AG09309 (cell line): ENCODE measurements at places on chromosomes 3 and 15.

DNA sequence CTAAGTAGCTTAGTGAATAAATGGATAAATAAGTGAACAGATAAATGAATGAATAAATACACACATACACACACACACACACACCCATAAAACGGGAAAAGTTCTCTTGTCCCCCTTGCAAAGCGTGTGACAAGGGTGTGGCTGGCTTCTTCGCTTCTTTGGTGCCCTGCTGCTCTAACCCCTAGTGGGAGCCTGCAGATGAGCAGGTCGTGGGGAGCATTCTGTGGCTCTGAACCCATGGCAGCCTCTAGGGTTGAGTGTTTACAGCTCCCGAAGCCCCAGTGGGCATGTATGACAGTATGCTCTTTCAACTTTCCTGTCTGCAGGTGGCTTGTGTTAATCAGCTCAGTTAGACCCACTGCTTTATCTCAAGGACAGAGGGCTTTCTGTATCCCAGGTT, 582.3 kb downstream of the EDEM1 start:
- DNase-seq, result no peak

DNA sequence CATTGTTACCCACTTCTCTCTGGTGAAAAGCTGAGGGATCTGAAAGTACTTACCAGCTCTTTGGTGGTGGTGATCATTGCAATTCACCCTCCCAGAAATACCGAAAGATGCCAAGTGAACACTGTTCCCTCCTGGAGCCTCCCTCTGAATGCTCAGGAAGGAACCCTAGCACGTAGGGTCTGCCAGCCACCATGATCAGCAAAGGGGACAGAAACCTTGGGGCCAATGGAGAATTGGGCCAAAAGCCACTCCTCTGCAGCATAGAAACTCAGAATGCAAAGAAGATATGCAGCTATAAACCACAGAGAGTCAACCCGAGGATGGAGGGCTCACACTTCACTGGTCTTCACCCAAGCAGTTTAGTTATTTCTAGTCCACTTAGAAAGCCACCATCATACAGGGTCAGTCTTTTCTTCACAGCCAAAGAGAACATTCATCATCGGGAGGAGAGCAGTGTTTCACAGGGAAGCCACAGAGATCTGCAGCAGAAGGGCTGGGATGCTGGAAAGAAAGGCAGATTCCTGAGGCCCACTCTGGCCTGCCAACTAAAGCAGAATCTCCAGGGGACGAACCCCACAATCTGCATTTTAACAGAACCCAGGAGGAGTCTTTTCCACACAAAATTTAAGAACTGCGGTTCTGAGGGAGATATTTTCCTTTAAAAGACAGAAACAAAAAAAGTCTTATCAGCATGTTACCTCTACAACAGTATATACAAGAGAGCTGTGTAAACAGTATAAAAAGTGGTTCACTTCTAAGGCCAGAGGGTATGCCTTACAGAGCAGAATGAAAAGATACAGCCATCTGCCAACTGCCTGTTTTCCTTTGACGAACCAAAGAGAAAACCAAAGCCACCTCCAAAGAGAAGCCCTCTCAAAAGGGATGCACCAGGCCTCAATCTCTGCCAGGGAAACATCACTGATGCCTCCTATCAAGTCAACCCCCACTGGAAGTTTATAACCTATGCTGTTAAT, 11.3 kb downstream of the TBC1D2B start:
- no peak for DNase-seq

GRCh38 chr3:133548090-133548489, 25.4 kb upstream of the CDV3 start:
- DNase-seq, result no peak

DNA sequence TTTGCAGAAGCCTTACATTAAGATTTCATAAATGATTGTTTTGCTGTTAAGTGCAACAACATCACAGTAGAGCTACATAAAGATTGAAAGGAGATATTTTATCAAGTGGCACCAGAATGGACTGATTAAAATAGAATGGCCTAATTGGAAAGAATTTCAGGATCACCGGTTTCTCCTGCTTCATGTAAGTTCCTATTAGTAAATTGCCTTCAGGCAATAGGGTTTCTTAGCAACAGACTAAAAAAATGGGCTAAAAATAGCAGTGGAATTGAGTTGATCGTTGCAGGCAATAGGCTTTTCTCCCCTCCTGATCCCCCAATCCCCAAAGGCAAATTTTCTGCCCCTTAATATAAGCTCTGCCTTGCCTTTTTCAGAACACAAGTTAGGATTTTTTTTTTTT, 917 bp downstream of the LNP1 start:
- peak; percentile 25 for DNase-seq

DNA sequence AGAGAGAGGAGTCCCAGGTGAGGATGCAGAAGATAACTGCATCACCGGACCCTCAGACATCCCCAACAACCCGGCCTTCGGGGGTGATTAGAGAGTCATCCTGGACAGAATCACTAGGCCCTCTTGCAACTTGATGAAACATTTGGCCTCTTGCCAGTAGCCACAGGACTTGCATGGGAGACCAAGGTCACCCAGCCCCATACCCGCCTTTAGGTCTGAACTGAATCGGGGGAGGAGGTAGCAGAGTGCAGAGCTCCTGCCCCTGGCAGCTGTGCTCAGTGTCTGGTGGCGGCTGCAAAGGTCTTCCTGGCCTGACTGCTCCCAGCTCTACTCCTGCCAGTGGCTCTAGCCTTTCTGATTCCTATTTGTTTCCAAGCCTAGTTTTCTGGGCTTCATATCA, 12.4 kb downstream of the PIF1 start:
- DNase-seq, result no peak

DNA sequence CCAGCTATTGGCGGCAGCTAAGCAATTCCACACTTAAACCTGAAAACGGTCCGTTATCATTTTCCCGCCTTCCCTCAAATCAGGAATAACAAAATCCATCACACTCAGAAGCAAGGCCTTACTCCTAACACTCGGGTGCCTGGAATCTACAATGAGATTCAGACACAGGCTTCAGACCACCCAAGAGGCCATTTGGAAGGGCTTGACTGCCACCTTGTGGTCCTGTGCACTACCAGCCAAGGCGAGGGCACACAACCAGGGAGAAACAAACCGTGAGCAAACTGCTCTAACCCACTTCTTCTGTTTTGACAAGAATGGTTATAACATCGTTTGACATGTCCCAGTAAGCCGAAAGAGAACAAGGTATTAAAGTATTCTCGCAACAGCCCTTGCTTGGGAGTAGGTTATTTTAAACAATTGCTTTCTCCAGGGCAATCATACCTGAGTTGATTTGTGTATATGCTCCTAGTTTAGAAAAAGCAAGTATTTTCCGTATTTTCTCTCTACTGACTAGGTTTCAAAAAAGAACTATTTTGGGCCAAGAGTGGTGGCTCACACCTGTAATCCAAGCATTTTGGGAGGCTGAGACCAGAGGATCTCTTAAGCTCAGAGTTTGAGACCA, 40.1 kb upstream of the TAFA4 start:
- DNase-seq, result peak; percentile 21

DNA sequence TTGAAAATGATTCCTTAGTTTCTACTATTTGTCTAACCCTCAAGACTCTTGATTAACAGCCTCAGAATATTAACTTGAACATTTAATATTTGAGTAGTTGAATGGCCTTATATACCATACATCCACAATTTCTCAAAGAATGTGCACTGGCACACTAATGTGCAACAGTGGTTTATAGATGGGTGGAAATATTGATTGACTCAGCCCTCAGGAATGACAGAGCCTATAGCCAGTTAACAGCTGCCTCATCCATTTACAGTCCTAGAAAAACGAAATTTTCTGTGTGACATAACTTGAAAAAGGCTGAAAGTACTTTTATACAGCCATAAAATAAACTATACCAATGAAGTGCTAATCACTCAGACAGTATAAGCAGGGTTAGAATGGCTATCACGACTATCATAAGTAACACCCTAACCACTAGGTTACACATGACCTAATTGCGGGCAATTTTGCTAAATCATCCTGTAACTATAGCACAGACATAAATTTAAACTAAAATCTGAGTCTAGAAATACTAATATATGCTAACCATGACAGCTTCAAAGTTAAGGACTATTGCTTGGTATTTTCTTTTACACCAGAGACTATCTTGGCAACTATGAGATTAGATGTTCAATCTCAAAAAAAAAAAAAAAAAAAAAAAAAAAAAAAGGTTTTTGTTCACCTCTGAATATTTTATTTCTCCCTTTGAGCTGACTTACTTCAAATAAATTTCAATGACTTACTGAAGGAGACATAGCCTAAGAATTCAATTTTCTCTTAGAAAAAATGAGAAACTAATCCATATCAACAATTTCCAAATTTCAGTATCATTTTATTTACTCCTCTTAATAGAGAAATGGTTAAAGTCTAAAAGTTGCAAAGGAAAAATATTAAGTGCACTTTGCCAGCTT, 9.3 kb downstream of the SECISBP2L start:
- DNase-seq, result no peak

DNA sequence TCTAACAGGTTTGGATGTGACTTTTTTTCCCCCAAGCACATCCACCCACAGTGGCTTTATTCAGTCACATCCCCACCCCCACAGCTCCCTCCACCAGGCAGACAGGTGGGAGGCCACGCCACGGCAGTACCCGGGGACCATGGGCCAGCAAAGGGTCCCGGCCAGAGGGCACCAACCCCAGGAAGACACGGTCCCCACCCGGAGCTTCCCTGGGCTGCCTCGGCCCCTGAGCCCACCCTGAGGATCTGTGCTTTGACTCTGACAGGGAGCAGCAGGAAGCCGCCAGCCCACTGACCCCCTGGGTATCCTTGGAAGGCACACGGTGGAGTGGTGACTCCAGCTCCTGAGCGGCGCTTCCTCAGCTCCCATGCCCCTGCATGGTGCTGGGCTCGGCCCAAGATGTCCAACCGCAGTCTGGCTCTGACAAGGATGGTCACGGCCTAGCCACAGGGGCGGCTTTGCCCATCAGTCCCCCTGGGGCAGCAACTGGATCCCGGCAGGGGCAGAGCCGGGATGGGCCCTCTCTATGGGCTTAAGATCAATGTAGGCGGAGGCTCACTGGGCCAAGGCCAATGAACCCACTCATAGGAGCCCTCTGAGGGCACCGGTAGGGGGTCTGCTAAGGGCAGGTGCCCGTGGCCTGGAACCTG, 66.2 kb upstream of the TTBK2 start:
- DNase-seq, result no peak

GRCh38 chr3:52436500-52437149, 8.3 kb downstream of the SEMA3G start:
- DNase-seq, result no peak

DNA sequence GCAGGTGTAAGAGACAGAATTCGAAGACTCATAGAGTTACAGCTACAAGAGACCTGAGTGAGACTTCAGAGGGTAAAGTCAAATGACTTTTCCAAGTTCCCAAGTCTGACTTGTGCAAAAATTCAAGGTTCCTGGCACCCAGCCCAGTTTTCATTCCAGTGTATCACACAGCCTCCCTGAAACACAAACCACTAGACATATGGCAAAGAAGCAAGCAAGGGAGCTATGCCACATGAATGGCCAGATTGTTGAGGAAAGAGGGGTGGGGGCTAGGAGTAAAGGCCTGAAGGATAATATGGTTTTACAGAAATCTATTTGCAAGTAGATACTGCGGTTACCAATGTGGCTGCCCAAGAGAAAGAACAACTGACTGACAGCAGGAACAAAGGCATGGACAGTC, 301.2 kb downstream of the MECOM start:
- DNase-seq, result no peak

- no peak for DNase-seq
Measured at GRCh38 chr3:57559526-57559925, 3.5 kb downstream of the PDE12 start.

- no peak for DNase-seq
Measured at GRCh38 chr3:32442766-32443165, 51.1 kb downstream of the CMTM7 start.

DNA sequence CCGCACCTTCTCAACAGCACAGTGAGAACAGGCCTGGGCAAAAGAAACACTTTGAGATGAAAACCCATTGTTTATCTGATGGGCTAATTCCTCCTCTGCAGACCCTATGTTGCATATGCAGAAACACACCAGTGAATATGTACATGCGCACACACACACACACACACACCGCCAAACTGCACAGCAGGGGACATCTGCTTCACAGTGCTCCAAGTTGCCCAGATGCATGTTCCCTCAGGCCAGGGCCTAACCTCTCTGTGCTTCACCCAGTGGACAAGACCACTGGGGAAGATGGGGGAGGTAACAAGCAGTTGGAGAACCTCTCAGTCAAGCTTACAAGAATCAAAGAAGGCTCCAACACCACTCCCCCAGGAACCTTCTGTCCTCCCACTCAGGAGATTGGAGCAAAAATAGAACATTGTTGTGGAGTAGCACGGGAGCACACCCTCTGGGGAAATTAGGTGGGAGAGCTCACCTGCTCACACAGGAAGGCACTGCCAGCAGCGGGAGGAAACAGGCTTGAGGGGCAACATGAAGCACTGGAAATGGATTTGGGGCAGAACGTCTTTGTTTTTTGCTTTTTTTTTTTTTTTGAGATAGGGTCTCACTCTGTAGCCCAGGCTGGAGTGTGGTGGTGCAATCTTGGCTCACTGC, 13.0 kb downstream of the HCN4 start:
- DNase-seq, result no peak

GRCh38 chr3:195131176-195131575, 139.8 kb downstream of the XXYLT1 start:
- DNase-seq, result no peak

- no peak for DNase-seq
Measured at GRCh38 chr15:40470423-40471104, at the start of gene CHST14. Gene CHST14 (plus strand): TSS chr15:40470984. CDS start chr15:40471214, 230 bp downstream.

- no peak for DNase-seq
Measured at GRCh38 chr3:69842789-69843188, 103.5 kb downstream of the MITF start.

- DNase-seq, result no peak
Measured at GRCh38 chr3:115961380-115961779, 338.1 kb downstream of the GAP43 start.

DNA sequence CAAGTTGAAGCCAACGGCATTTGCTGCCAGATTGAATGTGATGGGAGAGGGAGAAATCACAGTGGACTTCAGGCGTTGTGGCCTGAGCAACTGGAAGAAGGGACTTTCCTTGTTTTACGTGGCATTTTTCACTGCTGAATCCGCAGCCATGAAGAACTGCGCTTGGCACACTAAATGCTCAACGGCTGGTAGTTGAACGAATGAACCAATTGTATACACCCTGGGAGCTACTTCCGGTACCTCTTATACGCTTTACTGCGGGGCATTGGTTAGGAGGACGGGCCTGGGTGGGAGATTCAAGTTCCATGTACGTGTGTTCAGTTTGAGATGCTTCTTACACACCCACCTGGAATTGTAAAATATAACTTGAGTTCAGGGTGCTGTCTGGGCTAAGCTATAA, 5.2 kb downstream of the SYNM start:
- DNase-seq, result no peak

DNA sequence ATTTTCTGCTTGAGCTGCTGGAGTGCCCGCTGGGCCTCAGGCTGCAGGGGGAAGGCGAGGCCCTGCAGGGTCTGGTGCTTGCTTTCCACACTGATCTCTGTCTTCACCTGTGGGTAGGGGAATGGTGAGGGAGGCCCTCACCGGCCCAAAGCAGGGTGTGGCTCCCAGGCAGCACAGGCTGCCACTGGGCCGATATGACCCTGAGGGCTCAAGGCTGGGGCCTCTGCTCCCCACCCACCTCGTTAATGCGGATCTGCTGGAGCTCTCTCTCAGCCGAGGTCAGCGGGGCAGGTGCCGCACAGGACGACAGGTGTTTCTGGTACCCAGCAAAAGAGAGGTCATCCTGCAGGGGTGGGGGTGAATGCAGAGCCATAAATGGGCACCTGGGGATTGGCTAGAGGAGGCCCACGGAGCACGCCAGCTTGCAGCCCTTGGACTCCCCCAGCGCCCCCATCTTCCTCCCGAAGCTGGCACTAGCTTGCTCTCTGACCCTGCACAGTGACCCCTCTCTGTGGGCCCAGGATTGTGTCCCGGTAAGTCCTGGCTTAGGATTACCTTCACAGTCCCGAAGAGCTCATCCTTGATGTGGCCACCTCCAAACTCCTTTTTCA, 5.5 kb upstream of the TLR9 start:
- no peak for DNase-seq
